ENCODE measurements at places on chromosomes 1 and 21.

DNA sequence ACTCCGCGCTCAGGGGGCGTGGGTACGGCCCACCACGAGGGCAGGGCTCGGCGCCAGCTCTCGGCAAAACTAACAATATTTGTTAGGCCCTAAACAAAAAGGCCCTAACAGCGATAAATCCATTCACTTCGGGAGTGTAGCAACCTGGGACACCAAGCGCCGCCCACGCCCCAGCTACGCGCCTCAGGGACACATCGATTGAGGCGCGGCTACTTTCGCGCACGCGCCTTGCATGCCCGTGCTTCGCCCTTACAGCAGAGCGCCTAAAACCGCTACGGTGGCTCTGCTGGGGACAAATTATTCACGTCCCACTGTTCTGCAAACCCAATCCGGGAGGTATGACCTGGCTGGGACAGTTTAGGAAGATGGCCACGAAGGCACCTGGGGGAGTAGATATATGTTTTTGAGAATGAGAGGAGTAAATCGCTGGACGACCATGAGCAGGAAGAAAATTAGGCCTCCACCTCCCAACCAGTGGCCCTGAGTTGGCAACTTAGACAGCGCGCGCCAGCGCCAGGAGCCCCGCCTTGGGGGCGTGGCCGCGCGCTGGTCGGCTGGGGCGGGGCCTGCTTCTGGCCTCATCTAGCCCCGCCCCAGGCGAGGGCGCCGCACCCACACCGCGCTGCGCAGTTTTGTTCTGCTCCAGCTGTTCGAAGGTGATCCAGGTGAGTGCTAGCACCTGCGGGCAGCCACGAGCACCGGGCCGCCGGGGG lies at the start of gene MGST3:
TSS of gene MGST3 (plus strand) at position 606 of the 713 bp plus-strand sequence. CDS start 18,614 bp downstream, outside the sequence.
- DNase-seq: peak; percentile 94

- DNase-seq: no peak
Observed at GRCh38 chr1:25977801-25978200, 20.1 kb downstream of the PAFAH2 start.

DNA sequence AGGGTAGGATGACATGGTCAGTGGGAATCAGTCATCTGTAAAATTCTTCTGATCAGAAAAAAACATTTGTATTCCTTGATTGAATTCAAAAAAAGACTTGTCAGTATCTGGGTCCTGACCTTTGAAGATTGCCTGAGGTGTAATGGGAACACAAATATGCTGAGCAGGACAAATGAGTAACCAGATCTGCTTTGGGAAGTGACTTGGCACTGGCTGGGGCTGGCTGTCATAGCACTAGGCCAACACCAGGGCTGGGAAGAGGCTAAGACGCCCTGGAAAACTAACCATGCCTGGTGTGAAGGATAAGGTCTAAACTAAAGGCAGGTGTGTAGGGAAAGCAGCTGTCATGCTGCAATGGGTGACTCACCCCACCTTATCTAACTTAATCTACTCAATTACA lies 452.9 kb upstream of the BEND5 start:
- DNase-seq: no peak

- no peak for DNase-seq
Observed at GRCh38 chr1:27179379-27179778, 24.5 kb upstream of the SLC9A1 start.

- DNase-seq: no peak
Observed at GRCh38 chr1:233244183-233244582, 51.3 kb downstream of the PCNX2 start.

DNA sequence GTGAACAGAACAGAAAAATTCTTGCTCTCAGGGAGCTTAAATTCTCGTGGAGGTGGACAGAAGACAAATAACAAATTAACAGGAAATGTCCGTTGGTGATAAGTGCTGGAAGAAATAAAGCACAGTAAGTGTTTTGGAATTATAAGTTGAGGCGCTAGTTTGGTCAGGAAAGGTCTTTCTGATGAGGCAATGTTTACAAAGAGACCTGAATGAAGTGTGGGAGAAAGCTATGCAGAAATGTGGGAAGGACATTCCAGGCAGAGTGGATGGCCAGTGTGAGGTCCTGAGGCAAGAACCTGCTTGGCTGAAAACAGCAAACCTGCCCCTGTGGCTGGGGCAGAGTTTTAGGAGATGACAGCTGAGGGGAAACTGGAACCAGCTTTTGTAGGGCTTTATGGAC lies 23.3 kb downstream of the NGF start:
- no peak for DNase-seq

- DNase-seq: no peak
Observed at GRCh38 chr1:41282679-41283317, 40.7 kb upstream of the SCMH1 start.

- DNase-seq: no peak
Observed at GRCh38 chr1:82154219-82154970, 353.7 kb downstream of the ADGRL2 start.
